ENCODE measurements at places on chromosomes 1 and 21.

- DNase-seq: no peak
These were observed 63.6 kb upstream of the ETV3 start for GRCh38 chr1:157201767-157202166.

- no peak for DNase-seq
These were observed 121.6 kb downstream of the RGS7 start for GRCh38 chr1:241235256-241235897.

DNA sequence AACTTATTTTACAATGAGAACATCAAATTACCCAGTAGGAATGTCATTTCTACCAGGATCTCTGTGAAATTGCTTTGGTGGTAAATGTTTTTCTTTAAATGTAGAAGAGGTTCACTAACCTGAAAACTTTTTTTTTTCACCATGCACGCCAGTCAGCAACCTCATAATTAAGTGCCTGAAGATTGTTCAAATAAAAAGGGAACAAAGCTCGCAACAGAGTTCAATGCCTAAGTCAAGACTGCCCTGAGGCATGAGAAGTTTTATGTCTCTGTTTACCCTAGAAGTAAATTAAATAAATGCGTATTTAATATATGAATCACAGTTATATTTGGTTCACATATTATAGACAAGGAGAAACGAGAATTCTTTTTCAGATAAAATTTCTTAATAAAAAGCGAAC is 13.8 kb upstream of the SYDE2 start:
- DNase-seq: no peak

- peak; percentile 3 for DNase-seq
These were observed 69.2 kb upstream of the AJAP1 start for GRCh38 chr1:4585216-4585615.

DNA sequence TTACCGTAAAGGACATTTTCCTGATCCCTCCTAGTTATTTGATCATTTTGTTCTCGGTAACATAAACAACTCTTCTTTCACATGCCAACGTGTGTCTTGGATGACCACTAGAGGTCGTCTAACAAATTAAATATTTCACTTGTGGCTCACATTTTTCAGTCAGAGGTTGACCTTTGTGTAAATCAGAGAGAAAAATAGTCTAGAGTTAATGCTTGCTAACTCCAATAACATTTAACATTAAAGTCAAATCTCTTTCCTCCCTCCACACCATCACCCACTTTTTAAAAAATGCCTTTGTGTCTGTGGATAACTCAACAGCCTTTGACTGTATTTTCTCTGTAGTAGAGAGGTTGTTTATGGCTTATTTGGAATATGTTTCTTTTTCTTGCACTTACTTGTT is 220.5 kb upstream of the B3GALT2 start:
- no peak for DNase-seq
